Activated T-helper 2 cell treated with anti-CD3 and anti-CD28 coated beads, Interferon-gamma antibody, Interleukin-2, Interleukin-4, amounts not matched to agents 10 μg/mL and 5 μg/mL and 100 μg/mL, durations not matched to agents 14 hours and 24 hours and 36 hours (primary cell): ENCODE measurements at places on chromosomes 2 and 18. TPM values are rescaled to one million over a fixed set of nuclear protein-coding genes. Genes with fewer than 3 reads are reported as not detected.

The TTLL4 gene
- total RNA-seq, result 55.7 and 64.7 TPM in 2 replicates

The AGAP1 gene
- 1.8 and 2.2 TPM in 2 replicates for total RNA-seq

The SCYGR4 gene
- not detected in 2 replicates for total RNA-seq

GRCh38 chr2:96320728-96321622 is 4.1 kb upstream of the ITPRIPL1 start:
- H3K27ac ChIP-seq, result peak overlapping the region; percentile 86
- peak overlapping the region; percentile 88 for H3K4me3 ChIP-seq
- DNase-seq, result no peak
- peaks cover 54% of the 10 kb centered on the region for H3K4me1 ChIP-seq
- H3K27me3 ChIP-seq, result no peaks in the 10 kb centered on the region

- DNase-seq, result no peak
- H3K4me3 ChIP-seq, result no peak overlapping the region
- H3K36me3 ChIP-seq, result no peaks in the 10 kb centered on the region
- H3K27me3 ChIP-seq, result peaks cover 20% of the 10 kb centered on the region
Observed at GRCh38 chr18:47795434-47795814, 135.0 kb downstream of the SMAD2 start.
